ENCODE measurements at places on chromosomes 11 and 22.
A peak's percentile ranks its signal among the peaks of the same experiment; 100 is the strongest.

- DNase-seq: no peak
These were observed 69.1 kb downstream of the LDLRAD3 start for GRCh38 chr11:36012979-36013378.

- DNase-seq: no peak
These were observed 8.6 kb downstream of the SNAP29 start for GRCh38 chr22:20867179-20868024.

GRCh38 chr22:48744967-48745841 is 1082.5 kb downstream of the BRD1 start:
- no peak for DNase-seq

DNA sequence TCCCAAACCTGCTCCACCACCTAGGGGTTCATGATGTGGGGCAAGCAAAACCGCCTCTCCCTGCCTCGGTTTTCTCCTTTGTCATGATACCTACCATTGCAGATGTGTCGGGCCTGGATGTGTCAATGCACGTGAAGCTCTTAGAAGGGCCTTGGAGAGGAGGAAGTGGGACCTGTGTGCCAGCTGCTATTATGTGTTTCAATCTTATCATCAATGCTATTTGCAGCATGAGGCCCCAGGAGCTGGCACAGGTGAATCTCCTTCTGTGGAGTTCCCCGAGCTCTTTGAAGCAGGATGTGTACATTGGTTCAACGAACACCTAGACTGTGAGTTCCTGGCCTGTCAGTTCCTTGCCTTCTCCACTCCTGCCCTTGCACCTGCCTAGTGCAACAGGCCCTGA is 331.6 kb downstream of the CTTN start:
- DNase-seq: no peak

- DNase-seq: no peak
These were observed 452.6 kb downstream of the NELL1 start for GRCh38 chr11:21121991-21122390.

- no peak for DNase-seq
These were observed 323.3 kb upstream of the PDGFD start for GRCh38 chr11:104487046-104487806.

GRCh38 chr11:128840783-128841182 is 26.3 kb downstream of the KCNJ1 start:
- no peak for DNase-seq

DNA sequence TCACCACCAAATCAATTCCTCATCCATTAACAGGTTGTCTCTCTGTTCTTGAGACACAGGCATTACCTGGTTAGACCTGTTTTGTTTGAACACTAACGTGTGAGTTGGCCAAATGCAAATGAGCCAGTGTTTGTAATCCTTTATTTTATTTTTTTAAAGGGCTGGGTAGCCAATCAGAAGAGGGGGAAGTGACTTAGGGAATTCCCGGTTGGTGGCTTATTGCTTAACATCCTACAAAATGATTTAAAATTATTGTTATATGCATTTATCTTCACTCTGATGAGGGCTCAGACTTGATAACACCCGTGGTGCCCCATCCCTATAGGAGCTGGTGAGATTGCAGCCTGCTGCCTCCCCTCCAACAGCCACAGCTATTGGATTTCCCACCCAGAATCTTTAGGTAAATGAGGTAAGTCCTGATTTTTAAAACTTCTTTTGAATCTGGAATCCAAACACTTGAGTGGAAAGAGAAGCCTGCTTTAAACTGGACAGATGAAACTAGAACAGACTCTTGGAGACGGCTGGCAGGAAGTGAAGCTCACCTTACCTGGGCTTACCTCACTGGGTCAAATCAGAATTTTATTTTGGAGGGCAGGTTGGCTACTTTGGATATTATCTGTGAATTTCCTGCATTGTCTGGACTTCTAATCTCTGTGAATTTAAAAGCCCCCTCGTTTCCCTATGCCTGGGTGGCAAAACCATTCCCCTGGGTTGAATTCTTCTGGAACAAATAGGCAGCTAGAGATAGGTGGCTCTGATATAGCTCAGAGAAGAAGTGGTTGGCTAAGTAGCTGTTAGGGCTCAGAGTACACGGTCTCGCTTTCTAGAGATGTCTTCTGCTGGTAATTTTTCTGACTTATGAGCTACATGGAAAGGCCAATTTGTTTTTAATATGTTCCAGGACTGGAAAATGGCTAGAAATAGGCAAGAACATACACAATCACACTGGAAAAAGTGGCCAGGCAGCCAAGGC is at the start of gene EHF:
Gene EHF (plus strand): TSS at position 274 of the 973 bp plus-strand sequence. CDS start 21,538 bp downstream, outside the sequence.
- DNase-seq: no peak

DNA sequence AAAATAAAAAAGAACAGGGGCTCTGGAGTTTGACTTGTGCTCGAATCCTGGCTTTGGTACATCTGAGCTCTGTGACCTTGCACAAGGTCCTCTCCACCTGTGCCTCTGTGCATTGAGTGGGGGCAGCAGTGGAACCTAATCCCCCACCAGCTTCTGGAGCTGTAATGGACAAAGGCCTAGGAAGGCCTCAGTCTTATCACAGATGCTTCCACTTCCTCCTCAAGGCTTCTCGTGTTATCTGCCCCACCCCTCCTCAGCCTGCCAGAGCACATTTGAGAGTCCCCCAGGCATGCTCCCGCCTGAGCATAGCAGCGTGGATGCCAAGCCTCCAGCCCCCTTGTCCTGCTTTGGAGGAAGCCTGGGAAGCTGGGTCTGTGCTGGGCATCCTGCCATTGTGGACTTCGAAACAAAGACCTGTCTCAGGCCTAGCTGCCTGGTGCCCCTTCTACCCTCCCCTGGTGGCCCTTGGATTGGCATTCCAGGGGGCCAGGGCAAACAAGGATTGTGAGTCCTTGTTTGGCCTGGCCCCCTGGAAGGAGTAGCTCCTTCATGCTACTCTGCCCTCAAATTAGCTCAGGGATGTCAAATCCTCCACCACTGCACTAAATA is 15.0 kb downstream of the SLC35E4 start:
- no peak for DNase-seq

DNA sequence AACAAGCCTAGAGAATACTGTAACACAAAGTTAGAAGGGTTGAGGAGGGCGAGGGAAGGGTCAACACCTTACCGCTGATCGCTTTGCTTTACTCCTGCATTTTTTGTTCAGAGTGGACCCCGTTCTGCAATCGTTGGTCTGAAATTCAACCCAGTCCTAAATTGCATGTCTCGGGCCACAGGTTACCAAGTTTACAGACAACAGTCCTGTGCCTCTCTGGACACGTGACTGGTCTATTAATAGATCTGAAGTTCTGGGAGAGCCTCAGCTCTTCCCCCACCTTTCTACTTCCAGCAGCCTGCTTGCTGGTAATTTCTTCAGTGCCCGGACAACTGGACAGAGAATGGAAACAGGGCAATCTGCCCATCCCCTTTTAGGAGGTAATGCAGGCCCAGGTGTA is 74.2 kb downstream of the STIM1 start:
- no peak for DNase-seq

- DNase-seq: no peak
These were observed 7.3 kb upstream of the TP53I11 start for GRCh38 chr11:44957776-44958564.

- DNase-seq: no peak
These were observed 7.4 kb downstream of the PTPRJ start for GRCh38 chr11:47987781-47988180.

GRCh38 chr22:27523711-27524110 is 277.8 kb downstream of the MN1 start:
- DNase-seq: no peak

- DNase-seq: no peak
These were observed 40.2 kb downstream of the MICAL3 start for GRCh38 chr22:17984114-17984513.

- DNase-seq: no peak
These were observed 17.4 kb downstream of the RASD2 start for GRCh38 chr22:35558031-35558430.

GRCh38 chr11:5808500-5809121 is at the start of gene OR52N2:
TSS of gene OR52N2 (plus strand) at chr11:5808924. CDS start at chr11:5820336, 11,412 bp downstream.
- peak; percentile 23 for DNase-seq

- DNase-seq: no peak
These were observed 364.5 kb downstream of the NTM start for GRCh38 chr11:131734871-131735270.

- no peak for DNase-seq
These were observed 17.7 kb downstream of the APIP start for GRCh38 chr11:34898474-34898873.

DNA sequence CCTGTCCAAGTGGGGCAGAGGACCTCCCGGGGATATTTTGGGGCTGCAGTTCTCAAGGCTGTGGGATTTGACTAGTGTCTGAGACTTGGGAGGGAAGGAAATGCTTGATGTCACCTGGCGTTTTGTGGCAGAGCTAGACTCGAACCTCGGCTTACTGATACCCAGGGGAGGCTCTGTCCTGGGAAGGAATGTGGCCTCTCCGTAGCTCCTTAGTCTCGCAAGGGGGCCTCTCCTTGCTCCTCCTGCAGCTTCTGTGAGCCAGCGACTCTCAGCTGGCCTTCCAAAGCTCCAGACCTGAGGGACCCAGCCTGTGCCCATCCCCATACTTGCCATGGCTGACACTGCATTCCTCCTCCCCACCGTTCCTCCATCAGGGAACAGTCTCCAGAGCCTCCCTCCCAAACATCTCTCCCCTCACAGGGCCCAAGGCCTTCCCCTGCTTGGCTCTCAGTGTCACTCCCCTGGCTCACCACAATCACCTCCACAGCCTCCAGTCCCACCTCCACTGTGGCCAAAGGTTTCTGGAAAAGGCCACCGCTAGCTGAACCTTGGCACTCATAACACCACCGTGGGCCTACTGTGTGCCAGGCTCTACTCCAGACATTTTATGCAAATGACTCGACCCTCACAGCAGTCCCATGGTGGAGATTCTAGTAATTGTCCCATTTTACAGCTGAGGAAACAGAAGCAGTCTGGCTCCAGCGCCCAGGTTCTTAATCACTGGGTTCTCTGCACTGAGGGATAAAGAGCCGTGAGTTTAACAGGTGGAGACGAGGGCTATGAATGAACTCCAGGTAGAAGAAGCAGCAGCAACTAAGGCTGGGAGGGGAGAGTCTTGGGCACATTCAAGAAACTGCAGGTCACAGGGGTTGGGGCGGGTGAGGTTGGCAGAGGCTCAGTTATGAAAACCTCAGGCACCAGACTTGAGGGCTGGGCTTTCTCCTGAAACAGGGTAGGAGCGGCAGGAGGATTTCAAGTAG is 12.1 kb downstream of the P2RY2 start:
- no peak for DNase-seq

DNA sequence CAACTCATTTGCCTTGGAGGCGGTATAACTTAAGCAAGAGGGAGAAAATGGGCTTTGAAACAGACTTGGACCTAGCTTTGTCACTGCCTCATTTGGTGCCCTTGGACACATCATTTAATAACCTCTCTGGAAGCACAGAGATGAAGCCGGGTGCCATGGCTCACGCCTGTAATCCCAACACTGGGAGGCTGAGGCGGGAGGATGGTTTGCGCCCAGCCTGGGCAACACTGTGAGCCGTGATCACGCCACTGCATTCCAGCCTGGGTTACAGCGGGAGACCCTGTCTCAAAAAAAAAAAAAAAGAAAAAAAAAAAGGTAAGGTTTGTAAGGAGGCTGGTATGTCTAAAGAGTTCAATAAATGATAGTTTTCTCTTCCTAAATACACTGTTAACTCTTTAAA is 806 bp downstream of the COA4 start:
- DNase-seq: no peak

GRCh38 chr11:87463486-87464102 is 425.9 kb downstream of the TMEM135 start:
- peak; percentile 15 for DNase-seq

DNA sequence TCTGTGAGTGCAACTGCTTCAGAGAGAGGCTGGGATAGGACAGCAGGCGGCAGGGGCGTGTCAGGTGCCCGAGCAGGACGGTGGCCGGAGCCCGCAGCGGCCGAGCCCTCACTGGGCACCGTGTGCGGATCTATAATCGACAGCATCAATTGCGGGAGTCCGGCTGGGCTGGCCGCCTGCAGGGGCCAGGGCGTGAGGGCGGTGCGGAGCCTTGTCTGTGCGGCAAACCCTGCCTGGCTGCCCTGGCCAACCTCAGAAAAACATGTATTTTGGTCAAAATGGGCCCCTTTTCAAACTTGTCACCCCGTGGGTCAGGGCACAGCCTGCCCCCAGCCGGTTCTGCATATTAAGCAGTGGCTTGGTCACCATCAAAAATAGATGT is 91.3 kb upstream of the KCNQ1OT1 start:
- no peak for DNase-seq

DNA sequence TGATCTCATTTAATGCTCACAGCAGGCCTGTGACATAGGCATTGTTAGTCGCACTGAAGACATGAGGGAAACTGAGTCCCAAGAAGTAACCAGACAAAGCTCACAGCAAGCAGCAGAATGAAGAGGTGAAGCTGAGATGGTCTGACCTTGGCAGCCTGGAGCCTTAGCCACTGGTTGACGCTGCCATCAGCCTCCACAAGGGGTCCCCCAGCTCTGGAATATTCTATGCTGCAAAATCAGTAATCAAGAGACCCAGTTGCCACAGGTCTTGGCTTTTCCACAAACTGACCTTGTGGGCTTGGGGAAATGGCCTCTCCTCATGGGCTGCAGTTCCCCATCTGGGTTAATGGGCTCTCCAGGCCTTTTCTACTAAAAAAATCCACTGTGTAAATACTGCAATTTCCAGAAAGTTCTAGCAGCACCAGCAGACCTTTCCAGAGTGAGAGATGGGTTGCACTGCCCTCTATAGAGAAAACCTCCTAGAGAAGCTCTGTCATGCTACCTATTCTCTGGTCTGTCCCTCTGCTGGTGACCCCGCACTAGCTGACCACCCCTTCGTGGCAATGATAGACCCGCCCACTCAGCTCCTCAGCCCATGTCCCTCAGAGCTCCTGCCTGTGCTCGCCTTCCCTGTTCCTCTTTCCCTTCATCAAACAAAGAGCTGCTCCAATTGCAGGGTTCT is 22.6 kb upstream of the ISX start:
- DNase-seq: no peak

GRCh38 chr11:119432484-119433357 is 9.7 kb upstream of the THY1 start:
- peak; percentile 66 for DNase-seq

All from HTR-8/SVneo (cell line).